ENCODE measurements at places on chromosomes 4 and X.
A peak's percentile ranks its signal among the peaks of the same experiment; 100 is the strongest.

DNA sequence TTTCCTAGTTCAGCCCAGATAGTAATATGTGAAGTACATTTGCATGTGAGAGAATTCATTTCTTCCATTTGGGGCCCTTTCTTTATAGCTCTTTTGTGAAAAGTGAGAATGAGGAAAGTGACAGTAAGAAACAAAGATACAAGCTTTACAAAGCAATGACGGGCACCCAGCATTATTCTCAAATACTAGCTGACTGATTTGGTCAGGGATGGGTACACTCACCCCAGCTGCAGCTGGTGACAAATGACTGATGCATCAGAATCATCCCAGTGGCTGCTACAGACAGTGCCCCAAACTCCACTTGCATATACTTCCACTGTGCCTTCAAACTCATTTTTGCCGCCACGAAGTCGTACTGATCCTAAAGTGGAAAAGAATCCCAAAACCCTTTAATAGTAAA is 14.8 kb downstream of the PRSS12 start:
- no peak for DNase-seq

DNA sequence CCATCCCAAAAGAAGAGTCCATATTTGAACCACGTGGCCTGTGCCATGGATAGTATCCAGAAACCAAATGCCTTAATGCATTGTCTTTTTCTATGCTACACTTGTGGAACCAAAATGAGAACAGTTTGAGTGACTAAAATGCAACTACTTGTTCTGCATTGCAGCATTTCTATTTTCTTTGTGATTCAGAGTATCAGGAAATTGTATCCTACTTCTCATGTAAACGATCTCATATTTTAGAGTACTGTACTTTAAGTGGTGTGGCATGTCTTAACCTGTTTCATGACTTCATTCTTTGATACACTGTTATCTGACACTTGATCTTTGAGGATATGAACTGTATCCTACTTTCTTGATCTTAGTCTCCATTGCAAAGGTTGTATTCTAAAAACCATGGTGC is 167.2 kb upstream of the WDR1 start:
- no peak for DNase-seq

DNA sequence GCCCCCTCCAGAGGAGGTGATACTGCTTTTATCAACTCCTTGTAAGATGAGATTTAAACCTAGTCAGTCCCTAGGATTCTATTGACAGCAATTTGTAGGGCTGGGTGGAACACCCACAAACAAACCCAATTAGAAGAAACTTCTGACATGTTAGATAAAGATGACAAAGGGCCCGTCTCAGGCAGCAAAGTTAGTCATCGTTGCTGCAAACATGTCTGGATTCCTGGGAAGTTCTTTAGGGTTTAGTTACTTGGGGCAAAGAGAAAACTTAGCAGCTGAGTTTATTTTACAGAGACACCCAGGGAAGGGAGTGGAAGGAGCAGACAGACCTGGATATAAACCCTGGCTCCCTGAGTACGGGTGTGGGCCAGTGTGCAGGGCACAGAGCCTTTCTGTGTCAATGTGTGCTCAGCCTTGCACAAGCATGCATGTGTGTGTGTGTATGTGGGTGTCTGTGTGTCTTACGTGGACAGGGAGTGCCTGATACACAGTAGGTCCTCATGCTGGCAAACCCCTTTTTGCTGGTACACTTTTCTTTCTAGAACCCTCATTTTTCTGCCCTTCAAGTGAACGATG is 130.0 kb upstream of the STX18 start:
- no peak for DNase-seq

DNA sequence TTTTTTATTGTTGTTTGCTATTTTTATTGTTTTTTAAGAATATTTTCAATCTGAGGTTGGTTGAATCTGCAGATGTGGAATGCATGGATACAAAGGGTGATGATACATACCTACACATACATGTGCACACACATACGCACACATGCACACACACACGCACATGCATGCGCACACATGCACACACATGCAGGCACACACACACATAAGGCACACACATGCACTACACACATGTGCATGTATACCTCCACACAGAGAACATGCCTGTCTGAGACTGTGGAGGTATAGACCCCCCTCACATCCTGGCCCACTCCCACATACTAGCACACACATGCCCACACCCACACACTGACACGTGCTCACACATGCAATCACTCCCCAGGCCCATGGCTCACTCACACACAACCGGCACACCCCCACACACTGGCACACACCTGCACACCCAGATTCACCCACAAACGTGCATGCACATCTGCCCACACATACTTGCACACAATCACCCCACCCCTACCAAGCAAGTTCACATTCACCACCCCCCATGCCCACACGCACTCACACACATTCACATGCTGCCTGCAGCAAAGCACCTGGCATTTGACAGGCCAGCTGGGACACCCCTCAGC is 97.6 kb upstream of the AFAP1 start:
- no peak for DNase-seq

- no peak for DNase-seq
Observed at GRCh38 chr4:851701-852430, 25.9 kb upstream of the CPLX1 start.

DNA sequence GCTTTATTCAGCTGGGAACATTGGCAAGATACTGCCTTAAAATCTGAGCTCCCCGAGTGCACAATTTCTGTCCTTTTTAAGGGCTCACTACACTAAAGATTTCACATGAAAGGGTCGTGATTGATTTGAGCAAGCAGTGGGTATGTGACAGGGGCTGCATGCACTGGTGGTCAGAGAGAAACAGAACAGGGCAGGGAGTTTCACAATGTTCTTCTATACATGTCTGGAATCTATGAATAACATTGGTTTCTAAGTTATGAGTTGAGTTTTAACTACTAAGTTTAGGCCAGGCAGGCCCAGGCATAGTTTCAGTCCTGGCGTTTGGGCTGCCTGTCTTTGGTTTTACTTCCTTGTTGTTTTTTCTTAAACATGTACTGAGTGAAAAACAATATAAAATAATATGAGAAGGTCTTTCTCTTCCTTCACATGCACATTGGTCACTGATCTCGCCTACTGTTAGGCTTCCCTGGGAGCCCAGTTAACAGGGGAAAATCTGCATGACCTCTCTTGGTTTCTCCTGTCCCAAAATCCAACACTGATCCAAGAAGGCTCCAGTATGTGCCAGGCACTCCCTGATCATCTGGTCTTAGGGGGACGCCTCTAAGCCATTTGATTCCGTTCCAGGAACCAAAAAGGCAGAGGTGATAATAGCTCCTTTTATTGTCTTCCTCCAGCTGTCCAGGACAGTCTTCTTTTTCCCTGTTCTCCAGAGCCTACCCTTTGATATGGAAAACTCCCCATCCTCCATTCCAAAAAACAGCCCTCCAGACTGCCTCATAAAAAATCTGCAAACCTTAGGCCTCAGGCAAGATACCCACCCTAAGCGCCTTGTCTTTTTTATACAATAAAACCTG is at the start of gene UGT2B17:
Gene UGT2B17, minus strand, starts transcription at position 51 of the 854 bp plus-strand sequence. CDS start 7,838 bp downstream, outside the sequence.
- no peak for DNase-seq

GRCh38 chr4:120331486-120332370 is 265.1 kb upstream of the MAD2L1 start:
- DNase-seq, result no peak

DNA sequence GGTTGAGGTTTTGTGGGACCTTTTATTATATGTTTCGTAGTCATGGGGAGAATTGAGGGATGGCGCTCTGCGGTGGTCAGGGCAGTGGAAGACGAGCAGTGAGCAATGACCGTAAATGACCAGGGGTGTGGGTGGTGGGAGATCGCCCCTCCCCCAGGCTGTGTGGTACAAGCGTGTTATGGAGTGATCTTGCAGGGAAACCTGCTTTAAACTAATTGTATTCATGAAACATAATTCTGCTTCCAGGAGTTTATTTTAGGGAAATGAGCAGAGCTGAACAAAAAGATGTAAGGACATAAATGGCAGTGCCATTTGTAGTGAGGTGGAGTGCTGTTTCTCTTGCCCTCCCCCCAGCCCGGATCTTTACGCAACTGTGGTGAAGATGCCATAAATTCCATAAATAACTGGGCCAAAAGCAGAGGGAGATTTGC is 20.2 kb downstream of the GYG2 start:
- no peak for DNase-seq

- DNase-seq, result no peak
Observed at GRCh38 chr4:122662701-122663100, 41.8 kb upstream of the IL21 start.

- DNase-seq, result peak; percentile 37
Observed at GRCh38 chr4:168272488-168272887, 46.1 kb downstream of the DDX60 start.

DNA sequence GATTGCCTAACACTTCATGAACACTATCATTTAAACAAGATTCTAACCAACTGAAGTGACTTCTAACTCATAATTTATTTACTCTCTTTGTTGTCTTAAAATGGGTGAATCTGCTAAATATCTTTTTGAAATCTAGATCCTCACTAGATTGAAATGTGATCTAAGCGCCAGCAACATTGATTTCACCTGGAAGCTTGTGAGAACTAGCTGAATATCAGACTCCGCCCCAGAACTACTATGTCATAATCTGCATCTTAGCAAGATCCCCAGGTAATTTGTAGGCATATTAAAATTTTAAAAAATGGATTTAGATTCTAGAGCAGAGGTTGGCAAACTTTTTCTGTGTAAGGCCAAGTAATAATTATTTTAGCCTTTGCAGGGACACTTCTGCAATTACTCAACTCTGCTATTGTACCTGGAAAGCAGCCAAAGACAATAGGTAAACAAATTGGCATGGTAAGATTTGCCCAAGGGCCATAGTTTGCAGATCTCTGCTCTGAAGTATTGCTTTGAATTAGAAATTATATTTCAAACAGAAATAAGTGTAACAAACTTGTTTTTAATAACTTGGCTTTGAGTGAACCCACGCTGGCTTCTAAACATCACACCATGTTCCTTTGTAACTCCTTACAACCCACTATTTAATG is 121.5 kb downstream of the REELD1 start:
- DNase-seq, result no peak

DNA sequence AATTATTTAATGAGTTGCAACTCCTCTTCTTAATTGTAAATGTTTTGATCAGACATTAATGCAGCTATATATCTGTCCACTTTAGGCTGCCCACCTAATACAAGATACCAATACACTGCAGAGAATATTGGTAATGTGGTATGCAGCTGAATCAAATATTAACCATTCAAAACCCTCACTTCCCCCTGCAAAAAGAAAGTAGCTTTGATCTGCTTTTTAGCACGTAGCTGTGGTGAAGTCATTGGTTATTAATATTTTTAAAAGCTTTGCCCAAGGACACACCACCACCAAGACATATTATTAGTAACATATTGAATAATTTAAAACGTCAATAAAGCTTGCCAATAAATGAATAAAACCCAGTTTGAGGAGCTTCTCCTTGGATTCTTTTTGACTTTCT is 28.6 kb upstream of the CYP2U1 start:
- no peak for DNase-seq

DNA sequence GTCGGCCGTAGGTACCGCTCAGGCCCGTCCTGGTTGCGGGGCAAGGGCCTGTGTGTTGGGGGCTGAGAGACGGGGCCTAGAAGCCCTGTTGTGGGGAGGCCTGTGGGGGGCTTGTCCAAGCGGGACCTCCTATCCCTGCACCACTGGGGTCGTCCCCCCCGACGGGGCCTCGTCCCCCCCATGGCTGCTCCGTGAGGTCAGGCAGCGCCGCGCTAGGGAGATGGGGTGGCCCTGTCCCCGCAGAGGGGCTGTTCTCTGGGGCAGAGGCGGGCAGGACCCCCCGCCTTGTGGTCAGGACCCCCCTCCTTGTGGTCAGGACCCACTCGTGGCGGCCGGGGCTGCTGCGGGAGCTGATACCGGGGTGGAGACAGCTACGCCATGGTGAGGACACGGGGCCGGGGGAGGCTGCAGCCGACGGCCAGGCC is 12.1 kb upstream of the GTPBP6 start:
- peak; percentile 5 for DNase-seq

- DNase-seq, result no peak
Observed at GRCh38 chr4:133588306-133588705, 439.2 kb downstream of the PCDH10 start.

DNA sequence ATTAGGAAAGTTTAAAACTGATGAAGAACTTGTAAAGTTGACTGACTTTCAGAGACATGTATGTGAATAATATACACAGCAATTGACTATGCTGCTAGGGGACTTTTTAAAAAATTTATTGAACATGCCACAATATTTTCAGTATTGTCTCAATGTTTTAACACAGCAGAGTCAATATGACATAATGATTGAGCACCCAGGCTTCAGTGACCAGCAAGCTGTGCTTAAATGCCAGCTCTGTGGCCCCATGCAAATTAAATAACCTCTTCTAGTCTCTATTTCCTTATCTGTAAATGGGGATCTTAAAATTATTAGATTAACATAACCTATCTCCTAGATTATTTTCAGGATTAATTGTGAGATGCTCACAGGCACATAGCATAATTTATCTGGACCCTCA is 56.8 kb upstream of the TXK start:
- DNase-seq, result no peak

GRCh38 chrX:78754917-78755316 is 7.4 kb downstream of the LPAR4 start:
- DNase-seq, result no peak

- no peak for DNase-seq
Observed at GRCh38 chrX:38126179-38126578, 94.5 kb downstream of the SRPX start.

DNA sequence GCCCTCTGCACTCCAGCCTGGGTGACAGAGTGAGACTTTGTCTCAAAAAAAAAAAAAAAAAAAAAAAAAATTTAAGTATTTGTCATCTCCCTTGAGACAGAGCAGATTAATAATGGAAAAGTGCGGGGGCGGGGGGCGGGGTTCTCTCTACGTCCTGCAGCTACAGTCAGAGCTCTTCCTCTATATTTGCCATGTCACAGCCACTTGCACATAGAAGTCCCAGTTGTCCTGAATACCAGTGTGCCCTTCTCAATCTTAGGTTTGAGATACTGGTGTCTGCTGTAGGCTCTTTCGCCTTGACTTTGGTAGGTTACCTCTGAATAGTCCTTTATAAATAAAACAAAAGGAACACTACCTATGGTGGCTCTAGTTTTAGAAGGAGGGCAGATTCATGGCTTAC is 237.8 kb upstream of the PGRMC2 start:
- no peak for DNase-seq

- peak; percentile 59 for DNase-seq
Observed at GRCh38 chrX:149512225-149512885, 7.2 kb upstream of the IDS start.

DNA sequence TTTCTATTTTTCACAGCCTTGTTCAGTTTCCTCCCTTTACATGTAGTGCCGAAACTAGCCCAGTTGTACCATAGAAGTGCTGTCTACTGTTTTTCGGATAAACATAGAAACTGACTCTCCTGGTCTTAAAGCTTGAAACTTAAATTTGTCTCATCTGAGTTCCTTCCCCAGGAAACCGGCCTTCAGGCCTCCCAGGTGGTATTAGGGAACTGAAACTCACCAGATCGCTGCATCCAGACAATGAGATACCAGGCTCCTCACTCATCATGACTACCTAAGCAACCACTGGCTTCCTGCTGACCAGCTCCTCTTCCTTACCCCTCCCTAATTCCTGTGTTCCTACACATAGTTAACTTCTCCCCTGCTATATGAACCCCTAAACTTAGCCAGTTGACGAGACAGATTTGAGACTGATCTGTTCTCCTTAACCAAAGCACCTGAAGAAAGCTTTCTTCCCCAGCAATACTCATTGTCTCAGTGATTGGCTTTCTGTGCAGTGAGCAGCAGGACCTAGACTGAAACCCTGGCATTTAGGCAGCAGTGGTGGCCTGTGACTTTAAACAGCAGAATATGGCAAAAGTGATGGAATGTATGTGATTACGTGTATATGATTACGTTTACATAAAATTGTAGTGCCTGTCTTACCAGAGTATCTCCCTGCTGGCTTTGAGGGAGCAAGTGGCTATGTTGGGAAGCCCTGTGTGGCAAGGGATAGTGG is 959.1 kb upstream of the LCORL start:
- DNase-seq, result no peak

- DNase-seq, result peak; percentile 36
Observed at GRCh38 chrX:131841496-131842437, 181.3 kb upstream of the STK26 start.

Data from activated CD4-positive, alpha-beta T cell treated with anti-CD3 and anti-CD28 coated beads, Interleukin-2, amount 10 ng/mL, durations not matched to agents 7 days and 5 days (primary cell).